Inflammatory macrophage (primary cell): ENCODE measurements at places on chromosomes 7 and 10.

DNA sequence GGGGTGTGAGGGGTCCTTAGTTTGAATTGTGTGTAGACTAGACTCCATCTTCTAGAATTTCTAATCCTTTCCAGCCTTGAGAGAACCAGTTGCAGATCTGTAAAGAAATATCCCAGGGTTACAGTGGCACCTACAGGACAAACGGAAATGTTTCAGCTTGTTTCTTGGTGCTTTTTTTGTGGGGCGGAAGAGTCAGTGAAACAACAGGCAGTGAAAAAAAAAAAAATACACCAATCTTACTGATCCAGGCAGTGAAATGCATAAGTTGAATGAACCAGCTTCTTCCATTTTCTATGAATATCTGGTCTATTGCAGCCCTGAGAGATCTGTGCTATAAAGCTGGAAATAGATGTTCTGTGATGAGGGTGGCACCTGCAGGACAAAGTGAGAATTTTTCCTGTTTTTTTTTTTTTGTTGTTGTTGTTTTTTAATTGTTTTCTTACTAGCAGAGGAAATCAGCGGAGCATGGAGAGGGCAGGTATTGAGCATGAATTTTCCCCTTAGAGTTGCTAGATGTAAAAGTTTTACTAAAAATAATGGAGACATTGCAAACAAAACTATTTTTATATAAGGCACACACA lies 81.9 kb upstream of the DYNC1I1 start:
- DNase-seq: peak; percentile 42

DNA sequence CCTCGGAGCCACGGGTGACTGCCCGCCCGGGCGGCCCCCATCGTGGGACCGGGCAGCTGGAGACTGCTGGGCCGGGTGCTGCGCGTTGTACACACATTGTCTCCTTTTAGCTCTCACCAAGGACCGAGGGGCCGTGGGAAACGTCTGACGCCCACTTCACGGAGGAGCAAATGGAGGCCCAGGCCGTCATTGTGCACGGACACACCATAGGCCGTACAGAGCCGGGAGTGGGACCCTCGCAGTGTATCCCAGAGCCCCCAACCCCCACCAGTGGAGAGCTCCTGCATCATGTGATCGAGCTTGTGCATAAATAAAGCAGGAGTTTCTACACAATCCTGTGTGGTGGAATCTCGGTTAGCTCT lies 722 bp downstream of the DENND10 start:
- no peak for DNase-seq

- DNase-seq: no peak
Observed at GRCh38 chr10:101784558-101784957, 1.3 kb upstream of the NPM3 start.

- DNase-seq: no peak
Observed at GRCh38 chr10:114772496-114773196, 48.9 kb upstream of the FHIP2A start.

- no peak for DNase-seq
Observed at GRCh38 chr7:139909379-139910050, 80.5 kb downstream of the TBXAS1 start.

GRCh38 chr10:30070001-30070685 lies 10.8 kb upstream of the JCAD start:
- DNase-seq: no peak

DNA sequence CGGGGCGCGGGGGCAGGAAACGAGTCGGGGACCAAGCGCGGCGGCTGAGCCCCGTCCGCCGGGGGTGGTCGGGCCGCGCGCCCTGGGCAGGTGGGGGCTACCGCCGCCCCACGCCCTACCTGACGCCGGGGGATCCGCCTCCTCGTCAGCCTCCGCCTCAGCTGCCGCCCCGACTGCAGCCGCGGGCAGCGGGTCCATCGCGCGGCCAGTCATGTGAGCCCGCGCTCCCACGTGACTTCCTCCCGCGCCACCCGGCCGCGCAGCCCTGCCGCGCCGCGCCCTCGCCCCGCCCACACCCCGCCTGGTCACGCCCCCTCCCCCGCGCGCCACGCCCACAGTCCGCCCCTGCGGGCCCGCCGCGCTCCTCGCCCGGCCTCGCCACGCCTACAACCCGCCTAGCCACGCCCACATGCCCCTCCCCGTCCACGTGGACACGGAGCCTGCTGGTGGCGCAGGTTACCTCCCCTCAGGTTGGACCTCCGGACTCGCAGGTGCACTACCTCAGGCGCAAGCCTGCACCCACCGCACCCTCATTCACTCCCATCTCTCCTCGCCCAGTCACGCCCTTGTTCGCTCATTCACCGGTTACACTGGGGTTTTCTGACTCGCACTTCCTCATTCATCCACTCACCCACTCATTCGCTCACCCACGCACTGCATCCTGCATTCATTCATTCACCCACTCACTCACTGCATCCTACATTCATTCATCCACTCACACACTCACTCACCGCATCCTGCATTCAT lies at the start of gene SNX8:
Gene SNX8, minus strand, starts transcription at position 233 of the 747 bp plus-strand sequence. Its CDS starts 20 bp downstream, at position 213.
- peak; percentile 87 for DNase-seq

DNA sequence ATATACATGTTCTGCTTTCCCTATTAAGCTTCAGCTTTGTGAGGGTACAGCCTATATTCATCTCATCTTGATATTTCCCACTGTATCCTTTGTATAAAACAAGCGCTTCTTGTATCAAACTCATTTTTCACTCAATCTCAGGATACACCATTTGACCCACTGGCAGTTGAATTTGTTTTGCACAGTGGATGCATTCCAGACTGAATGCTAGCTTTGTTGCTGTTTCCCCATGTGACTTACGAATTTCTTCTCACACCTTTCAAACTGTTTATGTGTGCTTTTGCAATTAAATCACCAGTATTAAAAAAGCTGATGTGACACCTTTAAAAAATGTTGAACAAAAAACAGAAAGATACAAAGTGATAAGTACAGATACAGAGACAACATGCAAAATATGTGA lies 180.9 kb downstream of the ZNF438 start:
- DNase-seq: no peak

DNA sequence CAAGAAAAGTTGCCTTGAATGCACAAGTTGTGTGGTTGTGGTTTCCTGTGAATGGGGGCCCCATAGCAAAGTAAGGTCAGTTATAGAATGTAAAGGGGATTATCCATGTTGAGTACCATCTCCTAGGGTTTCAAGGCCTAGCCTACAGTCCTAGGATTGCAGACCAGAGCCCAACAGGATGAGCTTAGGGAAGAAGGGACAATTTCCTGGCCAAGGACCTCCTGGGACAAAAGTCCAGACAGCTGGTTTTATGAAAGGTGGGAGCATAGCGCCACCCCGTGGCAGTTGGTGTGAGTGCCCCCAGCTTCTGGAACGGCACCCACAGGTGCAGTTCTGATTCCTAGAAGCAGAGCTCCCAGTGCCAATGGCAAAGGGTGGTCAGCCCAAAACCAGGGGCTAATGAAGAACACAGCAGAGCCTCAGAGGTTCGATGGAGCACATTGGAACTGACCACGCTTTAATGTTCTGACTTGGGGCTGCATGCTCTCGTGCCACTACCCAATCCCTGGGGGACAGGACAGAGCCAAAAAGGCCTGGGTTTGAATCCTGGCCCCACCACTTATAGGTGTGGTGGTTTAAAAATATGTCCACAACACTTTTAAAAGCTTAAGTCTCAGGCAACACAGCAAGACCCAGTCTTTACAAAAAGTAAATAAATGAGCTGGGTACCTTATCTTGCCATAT lies 25.8 kb upstream of the TMEM120A start:
- peak; percentile 76 for DNase-seq
